ENCODE measurements at places on chromosomes 1 and 21.

DNA sequence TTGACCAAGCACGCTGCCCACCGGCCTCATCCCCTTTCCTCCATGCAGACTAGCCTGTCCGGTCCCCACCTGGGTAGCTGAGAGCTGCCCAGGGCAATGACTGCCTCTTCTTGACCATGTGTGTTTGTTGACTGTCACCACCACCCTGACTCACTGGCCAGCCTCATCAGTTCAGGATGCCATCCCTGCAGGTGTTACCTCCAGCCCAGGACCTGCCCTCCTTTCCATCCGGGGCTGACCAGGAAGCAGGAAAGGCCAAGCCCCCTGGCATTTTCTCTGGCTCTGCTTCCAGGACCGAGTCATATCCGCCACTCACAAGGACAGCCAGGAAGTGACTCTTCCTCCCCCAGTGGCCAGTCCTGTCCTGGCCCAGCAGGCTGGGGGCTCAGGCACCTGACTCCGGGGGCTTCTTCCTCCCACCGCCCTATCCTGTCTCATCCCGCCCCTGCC, 17.1 kb downstream of the EPHA2 start:
- DNase-seq = no peak

- DNase-seq = no peak
These were observed 17.0 kb downstream of the PAPPA2 start for GRCh38 chr1:176479971-176480370.

- DNase-seq = no peak
These were observed 7.0 kb upstream of the HEYL start for GRCh38 chr1:39646232-39647081.

DNA sequence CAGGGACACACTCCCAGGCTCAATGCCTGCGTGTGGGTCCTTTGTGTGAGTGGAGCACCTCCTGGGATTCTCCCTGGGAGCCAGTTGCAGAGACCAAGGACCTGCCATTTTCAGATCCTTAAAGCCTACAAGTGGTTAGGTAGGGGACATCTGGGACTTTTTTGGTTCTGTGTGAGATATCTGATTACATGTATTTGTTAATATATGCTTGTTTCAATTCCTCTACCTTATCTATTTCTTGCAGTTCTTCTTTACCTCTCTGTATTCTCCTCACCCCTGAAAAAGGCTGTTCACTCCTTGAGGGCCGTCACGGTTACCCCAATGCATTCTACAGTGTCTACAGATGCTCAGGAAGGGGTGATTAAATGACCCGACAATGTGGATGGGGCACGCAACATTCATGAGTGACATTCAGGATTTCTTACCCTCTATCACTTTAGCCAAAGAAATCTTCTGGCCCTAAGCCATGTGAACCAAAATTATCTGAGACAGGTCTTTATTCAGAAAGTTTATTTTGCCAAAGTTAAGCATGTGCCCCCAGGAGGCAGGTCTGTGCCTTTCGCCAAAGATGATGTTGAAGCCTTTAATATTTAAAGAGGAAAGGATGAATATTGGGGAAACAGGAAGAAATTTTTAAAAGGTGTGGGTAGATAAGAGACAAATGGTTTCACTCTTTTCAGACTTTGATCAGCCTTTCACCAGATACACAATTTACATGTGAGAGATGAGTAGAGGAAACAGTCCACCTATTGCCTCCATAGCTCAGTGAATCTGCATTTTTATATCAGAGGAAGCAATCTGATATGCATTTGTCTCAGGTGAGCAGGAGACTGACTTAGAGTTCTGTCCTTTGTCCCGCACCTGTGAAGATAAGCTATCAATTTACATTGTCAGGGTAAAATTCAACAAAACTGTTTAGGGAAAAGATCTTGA, 44.6 kb upstream of the MPZL1 start:
- DNase-seq = no peak

DNA sequence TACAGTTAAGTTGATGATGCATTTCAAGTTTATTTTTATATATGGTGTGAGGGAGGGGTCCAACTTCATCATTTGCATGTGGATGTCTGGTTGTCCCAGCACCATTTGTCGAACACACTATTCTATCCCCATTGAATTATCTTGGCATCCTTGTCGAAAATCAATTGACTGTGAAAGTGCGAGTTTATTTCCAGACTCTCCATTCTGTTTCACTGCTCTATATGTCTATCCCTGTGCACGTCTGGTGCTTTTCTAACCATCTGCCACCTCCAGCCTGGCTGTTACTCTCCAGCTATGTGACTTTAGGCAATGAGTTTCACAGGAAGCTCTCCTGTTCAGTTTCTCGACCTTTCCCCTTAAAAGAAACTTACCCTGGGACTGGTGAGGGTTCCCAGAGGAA, 137.1 kb upstream of the KLHDC7A start:
- no peak for DNase-seq

- DNase-seq = no peak
These were observed 6.6 kb downstream of the H6PD start for GRCh38 chr1:9240914-9241820.

GRCh38 chr1:158719664-158720063, 856 bp downstream of the OR6K3 start:
- DNase-seq = no peak

- no peak for DNase-seq
These were observed 13.7 kb downstream of the KIAA1614 start for GRCh38 chr1:180926164-180926981.

DNA sequence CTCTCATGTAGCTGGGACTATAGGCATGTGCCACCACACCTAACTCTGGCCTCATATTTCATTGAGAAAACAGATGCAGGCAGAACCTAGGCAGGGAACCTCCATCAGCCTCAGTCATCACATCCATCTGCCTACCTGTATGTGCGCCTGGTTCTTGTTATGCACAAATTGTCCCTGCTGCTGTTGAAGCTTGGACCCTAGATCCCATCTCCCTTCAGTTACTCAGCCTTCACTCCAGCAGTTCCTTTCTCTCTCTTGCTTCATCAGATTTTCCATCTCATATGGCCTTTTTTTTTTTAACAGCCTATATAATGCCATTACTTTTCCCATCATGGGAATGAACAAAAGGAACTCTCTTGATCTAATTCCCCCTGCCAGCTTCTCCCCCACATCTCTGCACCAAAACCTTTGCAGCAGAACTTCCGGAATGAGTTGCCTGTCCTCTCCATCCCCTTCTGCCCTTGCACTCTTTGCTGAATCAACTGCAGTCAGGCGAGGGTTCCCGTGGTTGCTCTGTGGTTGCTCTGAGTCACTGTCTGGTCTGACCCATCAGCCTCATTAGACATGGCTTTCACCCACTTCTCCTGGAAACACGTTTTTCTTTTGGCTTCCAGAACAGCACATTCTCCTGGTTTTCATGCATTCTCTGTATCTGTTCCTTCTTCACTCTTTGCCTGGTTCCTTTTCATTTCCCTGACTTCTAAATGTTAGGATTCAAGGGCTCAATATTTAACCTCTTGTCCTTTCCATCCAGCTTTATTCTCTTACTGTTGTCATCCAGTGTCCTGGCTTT, 41.5 kb downstream of the UBE4B start:
- DNase-seq = no peak

DNA sequence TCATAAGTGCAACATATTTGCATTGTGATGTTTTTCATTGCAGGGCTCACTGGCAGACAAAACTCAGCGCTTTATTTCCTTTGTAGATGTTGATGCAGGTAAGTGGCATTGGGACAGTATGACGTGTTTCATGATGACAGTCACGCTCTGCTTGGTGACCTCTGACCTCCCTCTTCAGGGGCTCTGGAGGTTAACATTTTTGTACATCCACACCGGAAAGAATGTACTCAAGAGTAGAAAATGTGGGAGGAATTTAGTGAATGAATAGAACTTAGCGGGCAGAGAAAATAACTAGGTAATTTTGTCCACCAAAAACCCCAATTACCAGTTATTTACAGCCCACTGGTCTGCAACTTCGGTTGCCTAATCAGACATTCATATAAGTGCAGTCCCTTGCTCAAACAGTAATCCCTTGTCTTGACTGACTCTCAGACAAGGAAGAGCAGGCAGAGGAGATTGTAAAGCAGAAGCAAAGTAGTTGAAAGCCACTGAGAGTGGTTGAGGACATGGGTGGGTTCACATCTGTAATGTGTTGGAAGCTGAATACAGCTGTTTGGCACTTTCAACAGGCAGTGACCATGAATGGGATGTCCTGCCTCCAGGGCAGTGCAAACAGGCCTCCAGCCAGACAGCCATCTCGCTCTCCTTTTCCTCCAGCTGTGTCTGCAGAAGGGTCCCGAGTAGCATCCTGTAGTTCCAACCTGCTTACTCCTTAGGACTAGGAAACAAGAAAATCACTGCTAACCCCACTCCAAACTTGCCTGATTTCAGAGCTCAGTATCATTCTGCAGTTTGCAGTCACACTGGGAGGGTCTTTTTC, 188.9 kb downstream of the NRIP1 start:
- no peak for DNase-seq

- no peak for DNase-seq
These were observed 193.6 kb upstream of the KAZN start for GRCh38 chr1:14404862-14405301.

- no peak for DNase-seq
These were observed 154.3 kb downstream of the PDE4B start for GRCh38 chr1:65946960-65947359.

DNA sequence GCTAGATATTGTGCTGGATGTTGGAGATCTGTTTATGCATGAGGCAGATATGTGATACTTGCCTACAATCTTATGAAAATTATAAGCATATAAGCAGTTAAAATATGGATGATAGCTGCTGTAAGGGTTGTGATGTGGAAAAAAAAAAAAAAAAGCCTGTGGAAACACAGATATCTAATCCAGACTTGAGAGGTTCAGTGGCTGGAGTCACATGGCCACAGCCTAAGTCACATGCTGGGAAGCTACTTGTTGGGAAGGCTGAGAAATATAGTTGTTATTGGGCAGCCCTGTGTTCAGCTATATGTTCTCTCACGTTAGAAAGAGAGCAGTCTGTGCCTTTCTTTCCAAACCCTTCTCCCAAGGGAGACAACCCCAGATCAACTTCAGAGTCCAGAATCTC, 15.1 kb downstream of the RAVER2 start:
- no peak for DNase-seq
